Right renal pelvis (tissue), 4 donors: ENCODE measurements at places on chromosomes 2 and 18. TPM values are rescaled to one million over a fixed set of nuclear protein-coding genes. Genes with fewer than 3 reads are reported as not detected.
A peak's percentile ranks its signal among the peaks of the same experiment; 100 is the strongest.

GRCh38 chr2:136423516-136423996, 305.6 kb upstream of the CXCR4 start:
- DNase-seq: peak; percentile 56

DNA sequence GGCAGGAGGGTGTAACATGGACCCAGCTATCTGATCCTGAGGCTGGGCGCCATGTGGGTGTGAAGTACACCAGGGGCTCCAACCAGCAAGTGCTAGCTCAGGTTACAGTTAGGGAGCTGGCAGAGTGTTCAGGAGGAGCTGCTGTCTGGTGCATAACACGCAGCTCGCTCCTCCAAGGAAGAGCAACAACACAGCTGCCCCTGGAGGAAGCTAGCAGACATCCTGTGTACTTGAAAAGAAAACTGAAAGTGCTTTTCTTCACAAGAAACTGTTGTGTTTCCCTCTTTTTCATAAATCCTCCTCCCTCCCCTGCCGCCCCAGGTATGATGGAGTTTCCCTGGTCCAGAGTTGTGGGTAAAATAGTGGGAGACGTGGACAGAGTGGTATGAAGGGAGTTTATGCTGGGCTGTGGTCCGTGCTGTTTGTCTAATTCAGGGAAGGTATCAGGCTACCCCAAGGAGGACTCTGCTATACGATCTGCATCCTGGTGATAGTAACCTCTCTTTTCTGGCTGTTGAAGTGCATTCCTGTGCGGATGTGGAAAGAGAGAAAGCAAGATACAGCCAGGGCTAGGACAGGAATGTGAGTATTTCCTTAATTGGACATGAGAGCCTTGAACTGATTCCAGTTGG, 6.1 kb upstream of the LBH start:
- DNase-seq: no peak

GRCh38 chr2:201930831-201931230, 102.8 kb upstream of the FZD7 start:
- DNase-seq: no peak

DNA sequence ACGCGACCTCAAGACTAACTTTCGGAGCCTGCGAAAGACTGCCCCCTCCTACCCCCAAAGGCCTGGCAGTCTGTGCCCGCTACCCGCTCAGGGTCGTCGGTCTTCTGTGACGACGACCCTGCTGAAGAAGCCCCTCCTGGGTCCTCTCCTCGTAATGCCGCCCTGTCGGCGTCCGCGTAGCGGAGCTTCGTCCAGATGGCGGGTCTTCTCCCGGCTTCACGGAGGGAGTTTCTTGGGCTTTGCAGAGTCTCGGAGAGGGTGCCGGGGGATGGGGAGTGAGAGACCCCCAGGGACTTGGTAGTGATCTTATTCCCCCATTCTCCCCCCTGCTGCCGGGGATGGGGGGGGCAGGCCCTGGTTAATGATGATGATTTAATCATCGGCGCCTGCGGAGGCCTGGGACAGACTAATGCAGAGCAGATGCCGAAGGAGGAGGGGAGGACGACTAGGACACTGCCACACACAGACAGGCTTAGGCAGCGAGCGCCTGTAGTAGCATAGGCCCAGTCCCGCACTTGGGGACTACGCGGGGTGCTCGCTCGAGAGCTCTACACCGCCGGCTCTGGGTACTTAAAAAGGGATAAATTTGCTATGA, 528 bp upstream of the PCGF1 start:
- DNase-seq: no peak

DNA sequence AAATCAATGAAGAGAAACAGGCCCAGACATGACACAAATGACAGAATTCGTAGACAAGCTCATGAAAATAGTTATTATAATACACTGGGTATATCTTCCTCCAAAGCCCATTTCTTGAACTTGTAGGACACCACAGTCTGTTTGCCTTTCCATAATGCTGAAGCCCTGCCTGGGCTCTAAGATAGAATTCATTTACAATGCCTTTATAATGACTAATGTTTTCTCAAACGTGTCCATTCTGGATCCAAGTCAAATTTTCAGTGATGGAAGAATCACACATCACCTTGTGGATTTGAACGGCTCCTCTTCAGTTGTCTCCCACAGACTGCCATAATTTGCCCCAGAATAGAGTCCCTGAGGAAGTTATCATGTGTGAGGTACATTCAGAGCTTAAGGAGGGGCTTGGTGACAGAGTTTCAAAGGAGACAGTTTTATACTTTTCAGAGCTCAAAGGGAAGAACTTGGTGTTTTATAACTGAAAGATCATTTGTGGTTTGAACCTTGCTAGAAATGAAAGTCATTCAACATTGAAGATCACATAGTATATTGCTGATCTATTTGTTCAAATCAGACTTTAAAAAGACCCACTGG, 38.2 kb downstream of the CASP8 start:
- no peak for DNase-seq

DNA sequence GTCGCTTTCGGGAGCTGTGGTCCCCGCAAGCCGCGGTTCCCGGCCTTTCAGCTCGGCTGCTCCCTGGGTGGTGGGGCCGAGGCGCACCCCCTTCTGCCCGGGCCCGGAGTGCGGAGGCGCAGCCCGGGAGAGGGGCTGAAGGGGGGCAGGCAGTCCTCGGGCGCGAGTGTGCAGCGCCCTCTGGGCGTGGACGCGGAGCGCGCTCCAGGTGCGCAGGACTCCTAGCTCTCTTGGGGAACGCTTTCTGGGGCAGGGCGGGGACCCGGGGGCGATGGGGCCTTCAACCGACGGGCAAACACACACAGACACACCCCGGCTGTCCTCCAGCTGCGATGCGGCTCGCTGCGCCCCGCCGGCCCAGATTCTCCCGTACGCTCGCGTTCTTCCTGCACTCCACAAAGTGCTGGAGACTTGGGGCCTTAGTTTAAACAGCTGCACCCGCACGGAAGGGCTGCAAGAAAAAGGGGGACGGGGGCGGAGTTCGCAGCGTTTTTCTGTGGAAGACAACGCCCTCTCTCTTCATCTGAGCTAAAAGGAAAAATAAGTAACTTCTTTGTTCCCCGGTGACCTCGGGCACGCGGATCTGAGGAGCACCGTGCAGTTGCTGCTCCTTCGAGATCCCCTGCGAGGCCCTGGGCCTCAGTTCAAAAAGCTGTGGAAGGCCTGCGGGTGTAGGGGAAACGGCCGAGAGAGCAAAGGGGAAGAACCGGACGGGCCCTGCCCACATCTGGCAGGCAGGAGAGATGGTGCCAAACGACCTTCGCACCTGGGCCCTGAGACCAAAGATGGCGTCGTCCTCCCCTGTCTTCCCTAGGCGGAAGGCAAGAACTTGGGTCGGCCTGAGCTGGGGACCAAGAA, 593 bp upstream of the SDC1 start:
- DNase-seq: no peak

Gene GPR45
- 0.08 TPM for polyA plus RNA-seq

Gene COBLL1
- polyA plus RNA-seq: 138 TPM

Gene ABCB11
- polyA plus RNA-seq: not detected

Gene FLACC1
- 1.4 TPM for polyA plus RNA-seq

Gene KLHL14
- 27.0 TPM for polyA plus RNA-seq

Gene KRTCAP3
- 7.7 TPM for polyA plus RNA-seq

Gene ABCA12
- 0.19 TPM for polyA plus RNA-seq

Gene RUFY4
- 0.59 TPM for polyA plus RNA-seq

Gene SCYGR4
- not detected for polyA plus RNA-seq
